ENCODE measurements at places on chromosomes 7 and 10.

GRCh38 chr7:55515569-55516279, 56.6 kb downstream of the VOPP1 start:
- DNase-seq = no peak

DNA sequence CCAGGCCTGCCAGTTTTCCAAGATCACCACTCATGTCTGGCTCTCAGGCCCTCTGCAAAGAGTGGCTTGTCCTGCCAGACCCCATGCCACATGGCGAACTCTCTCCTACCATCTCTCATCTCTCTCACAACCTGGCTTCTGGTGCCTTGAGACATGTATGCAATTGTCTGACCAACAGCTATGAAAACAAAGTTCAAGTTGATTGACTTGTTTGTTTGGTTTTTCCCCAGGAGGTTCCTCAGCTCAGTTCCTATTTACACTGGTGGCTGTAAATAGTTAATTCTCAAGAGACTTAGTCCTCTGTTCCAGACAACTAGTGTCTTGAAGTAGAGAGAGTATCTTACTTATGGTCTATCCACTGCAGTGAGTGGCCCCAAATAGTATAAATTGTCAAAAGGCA, 131.8 kb downstream of the SNX10 start:
- no peak for DNase-seq

- no peak for DNase-seq
Observed at GRCh38 chr10:49627644-49628247, 13.9 kb downstream of the CHAT start.

DNA sequence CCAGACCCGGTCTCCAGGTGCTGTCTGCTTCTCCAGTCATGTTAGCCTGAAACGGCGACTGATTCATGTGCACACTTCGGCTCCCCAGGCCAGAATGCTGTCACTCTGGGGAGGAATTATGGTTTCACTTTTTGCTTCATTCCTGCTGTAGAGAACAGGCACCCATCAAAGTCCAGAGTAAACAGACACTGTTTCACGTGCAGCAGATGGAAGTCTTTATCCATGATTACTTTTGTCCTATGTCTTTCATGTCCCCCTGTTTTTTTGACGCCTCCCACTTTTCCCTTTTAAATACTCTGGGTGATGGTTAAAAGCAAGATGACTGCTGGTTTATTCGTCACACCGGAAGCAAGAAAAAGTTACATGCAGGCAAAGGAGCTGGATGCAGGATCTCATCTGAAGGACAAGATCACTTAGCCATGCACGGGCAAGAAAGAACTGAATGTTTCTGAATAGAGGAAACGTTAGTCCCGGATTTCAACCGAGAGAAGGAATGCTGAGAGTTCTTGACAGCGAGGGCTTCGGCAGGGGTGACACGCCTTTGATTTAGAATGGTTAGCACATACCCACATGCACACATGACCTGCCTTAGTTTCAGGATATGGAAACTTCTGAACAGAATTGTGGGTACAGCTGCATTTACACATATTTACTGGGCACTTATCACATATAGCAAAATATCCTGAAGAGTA, 250.0 kb upstream of the KLF6 start:
- peak; percentile 26 for DNase-seq

DNA sequence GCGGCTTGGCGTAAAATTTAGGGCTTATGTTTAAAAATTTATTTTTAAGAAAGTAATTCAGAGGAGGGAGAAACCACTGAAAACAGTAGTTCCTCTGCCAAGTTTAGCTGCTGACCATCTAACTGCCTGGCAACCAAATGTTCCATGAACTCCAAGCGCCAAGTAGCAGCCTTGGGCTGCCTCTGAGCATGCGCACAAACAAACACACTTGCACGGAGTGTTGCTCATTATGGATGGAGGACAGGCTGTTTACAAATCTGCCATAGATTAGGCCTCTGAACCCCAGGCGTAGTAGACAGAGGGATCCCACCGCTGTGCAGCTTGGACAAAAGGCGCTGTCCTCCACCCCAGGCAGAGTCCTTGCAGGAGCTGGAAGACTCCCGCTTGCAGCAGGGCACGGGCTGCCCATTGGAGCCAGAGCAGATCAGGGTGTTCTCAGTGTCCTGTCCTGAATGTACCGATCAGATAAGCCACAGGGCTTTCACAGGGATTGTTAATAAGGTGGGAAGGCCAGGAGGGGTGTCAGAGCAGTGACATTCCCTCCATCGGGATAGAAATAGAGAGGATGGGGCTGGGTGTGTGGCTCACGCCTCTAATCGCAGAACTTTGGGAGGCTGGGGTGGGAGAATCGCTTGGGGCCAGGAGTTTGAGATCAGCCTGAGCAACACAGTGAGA, 47.7 kb upstream of the LYZL1 start:
- DNase-seq = no peak

- no peak for DNase-seq
Observed at GRCh38 chr7:27663989-27664331, 1.3 kb upstream of the HIBADH start.

GRCh38 chr7:22296916-22297315, 60.0 kb downstream of the RAPGEF5 start:
- no peak for DNase-seq

GRCh38 chr10:60661637-60662036, 116.6 kb upstream of the CDK1 start:
- no peak for DNase-seq

GRCh38 chr10:29689001-29689400, 54.2 kb upstream of the SVIL start:
- peak; percentile 63 for DNase-seq

DNA sequence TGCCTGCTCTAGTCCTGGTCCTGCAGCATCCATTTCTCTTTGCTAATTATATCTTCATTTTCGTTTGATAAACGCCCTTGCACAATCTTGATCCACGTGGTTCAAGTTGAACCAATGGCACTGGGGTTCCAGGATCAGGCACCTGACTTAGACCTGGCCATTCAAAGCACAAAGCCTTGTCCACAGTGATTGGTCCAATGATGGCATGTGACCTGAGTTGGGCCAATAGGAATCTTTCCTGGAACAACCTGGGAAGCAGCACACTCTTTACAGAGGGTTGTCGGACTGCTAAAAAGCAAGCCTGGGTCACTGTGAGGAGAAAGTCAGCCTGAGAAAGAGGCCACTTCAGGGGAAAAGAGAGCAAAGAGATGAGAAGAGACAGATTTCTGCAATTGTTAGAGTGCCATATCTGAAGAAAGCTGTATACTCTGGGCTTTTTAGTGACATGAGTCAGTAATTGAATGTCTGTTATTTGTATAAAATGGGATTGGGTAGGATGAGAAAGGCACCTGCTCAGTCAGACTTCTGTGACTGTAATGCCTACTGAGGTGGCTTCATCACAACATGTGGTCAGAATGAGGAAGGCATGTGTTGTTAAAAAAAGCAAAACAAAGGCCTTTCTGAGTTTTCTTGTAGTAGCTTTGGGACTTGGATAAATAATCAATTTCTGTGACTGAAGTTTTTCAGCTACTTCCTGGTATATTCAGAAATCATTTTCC, 4.4 kb upstream of the STEAP4 start:
- DNase-seq = peak; percentile 20

- DNase-seq = no peak
Observed at GRCh38 chr7:7510794-7511193, 24.9 kb downstream of the COL28A1 start.

- DNase-seq = no peak
Observed at GRCh38 chr10:100119726-100120125, 38.1 kb upstream of the CPN1 start.

DNA sequence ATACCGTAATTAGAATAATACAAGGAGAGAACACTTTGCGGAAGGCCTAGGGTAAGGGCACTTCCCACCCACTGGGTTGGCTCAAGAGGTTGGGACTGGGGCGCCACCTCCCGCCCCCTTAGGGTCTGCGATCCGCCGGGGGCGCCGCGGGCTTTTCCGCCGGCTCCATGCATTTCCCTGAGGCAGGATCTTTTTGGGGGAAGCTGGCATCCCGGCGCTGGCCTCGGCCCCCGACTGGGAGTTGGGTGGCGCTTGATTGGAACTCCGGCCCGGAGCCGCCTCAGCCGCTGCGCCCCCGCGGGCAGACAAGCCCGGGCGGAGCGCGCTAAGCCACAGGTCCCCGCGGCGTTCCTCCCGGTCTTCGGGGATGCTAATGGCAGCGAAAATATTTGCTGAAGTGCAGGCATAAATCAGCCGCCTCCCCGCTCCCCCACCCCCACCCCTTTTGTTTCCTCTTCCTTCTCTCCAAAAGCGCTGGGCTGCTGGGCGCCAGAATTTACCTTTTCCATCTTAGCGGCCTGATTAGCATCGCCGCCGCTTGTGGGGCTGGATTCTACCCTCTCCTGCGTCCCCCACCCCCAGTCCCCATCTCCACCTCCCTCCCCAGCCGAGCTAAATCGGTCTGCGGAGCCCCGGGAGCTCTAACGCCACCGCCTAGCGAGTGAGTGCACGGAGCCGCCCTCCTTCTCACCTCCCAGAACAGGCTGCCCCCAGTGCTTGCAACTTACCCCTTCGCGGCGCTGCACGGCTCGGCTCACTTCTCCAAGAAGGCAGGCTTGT, 5.1 kb downstream of the UNC5B start:
- no peak for DNase-seq

DNA sequence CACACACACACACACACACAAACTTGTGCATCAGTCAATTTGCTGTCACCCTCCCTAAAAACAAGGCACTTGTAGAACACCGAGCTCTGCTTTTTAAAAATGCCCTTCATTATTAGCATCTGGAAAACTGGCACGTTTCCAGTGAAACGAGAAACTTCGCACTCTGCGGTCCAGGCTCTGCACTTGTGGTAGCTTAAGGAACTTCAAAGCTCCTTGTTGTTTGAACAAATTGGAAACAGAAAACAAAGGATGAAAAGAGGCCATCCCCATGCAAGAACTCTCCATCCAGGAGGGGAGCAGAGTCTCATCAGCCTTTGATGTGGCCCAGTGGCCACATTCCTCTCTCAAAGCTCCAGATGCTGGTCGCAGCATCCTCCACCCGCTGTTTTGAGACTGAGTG, 105.1 kb downstream of the C10orf90 start:
- DNase-seq = no peak

DNA sequence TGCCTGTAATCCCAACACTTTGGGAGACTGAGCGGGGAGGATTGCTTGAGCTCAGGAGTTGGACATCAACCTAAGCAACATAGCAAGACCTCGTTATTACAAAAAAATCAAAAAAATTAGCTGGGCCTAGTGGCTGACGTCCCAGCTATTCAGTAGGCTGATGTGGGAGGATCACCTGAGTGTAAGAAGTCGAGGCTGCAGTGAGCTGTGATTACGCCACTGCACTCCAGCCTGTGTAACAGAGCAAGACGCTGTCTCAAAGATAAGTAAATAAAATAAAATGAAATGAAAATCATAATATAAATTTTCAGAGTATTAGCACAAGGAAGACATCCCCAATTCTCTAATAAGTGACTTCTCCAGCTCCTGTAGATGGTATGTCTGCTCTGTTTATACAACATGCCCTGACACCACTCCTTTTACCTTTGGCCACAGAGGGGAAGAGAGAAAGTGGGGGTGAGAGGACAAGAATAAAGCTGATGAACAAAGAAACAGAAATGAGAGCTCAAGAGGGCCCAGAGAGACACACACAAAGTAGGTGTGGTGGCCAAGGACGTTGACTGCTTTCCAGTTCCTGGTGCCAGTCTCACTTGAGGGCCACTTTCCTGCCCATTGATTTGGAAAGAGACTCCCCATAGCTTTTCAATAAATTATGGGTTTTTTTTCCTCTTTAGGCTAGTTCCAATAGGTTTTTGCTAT, 62.9 kb downstream of the PTTG1IP2 start:
- DNase-seq = no peak

DNA sequence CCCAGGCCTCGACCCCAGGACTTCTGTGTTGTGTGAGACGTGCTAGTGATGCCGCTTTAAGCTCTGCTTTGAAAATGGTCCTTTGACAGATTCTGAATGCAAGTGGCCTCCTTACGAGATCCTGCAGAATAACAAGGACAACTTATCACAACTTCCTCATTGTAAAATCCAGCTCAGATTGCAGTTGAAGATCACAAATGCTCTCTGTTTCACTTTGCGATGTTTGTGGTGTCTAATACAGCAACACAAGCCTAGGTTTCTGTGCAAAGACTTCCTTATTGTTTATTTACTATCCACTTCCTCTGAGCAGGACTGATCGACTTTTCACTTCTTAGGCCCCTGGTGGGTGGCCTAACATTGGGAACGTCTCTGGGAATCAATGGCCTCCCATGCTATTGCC, 31.7 kb upstream of the INSIG1 start:
- DNase-seq = peak; percentile 25

- no peak for DNase-seq
Observed at GRCh38 chr10:49558190-49558589, 19.3 kb upstream of the ERCC6 start.

- no peak for DNase-seq
Observed at GRCh38 chr7:84231157-84231556, 36.6 kb upstream of the SEMA3A start.

DNA sequence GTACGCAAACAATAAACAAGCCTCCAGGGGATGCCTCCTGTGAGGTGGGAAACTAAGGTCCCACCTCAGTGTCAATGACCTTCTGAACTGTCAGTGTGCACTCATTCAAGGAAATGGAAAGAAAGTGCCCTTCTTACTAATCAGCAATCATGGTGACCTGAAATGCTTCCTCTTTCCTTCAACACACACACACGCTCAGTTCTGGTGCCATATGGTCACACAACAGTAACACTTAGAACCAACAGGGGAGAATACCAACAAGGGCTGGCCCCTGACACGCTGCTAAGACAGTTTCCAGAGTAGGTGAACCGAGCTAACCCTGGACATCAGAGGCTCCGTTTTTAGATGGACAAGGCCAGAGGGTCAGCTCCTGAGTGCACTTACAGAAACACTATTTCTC, 42.1 kb upstream of the EFCAB10 start:
- DNase-seq = no peak

- no peak for DNase-seq
Observed at GRCh38 chr10:119243488-119243887, 36.1 kb downstream of the GRK5 start.

- DNase-seq = no peak
Observed at GRCh38 chr10:42149722-42150427, 488.5 kb downstream of the ZNF33B start.

- DNase-seq = no peak
Observed at GRCh38 chr7:155807065-155807671, 5.1 kb downstream of the SHH start.

- no peak for DNase-seq
Observed at GRCh38 chr10:64093304-64093703, 572.1 kb downstream of the REEP3 start.

DNA sequence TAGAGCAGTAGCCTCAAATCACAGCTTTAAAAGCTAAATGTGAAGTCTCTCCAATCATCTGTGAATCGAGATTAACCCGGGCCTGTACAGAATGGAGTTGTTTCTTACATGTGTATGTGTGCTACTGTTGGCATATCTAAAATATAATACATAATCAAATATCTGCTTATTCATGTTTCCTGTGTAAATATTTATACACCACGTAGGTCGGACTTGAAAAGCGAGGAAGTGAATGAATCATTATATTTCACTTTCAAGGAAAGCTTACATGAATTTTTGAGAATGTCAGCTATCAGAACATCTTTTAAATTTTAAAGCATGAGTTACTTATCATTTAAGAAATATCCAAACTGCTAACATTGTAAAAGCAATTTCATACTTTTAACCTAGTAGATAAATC, 233.3 kb downstream of the SLC25A13 start:
- no peak for DNase-seq

All from inflammatory macrophage (primary cell).